ENCODE measurements at places on chromosomes 7 and 10. TPM values are rescaled to one million over a fixed set of nuclear protein-coding genes. Genes with fewer than 3 reads are reported as not detected.
A peak's percentile ranks its signal among the peaks of the same experiment; 100 is the strongest.

RBP3 gene
- polyA plus RNA-seq: not detected

GRCh38 chr10:126504063-126504760 lies 115.9 kb upstream of the ADAM12 start:
- DNase-seq: peak; percentile 18

DNA sequence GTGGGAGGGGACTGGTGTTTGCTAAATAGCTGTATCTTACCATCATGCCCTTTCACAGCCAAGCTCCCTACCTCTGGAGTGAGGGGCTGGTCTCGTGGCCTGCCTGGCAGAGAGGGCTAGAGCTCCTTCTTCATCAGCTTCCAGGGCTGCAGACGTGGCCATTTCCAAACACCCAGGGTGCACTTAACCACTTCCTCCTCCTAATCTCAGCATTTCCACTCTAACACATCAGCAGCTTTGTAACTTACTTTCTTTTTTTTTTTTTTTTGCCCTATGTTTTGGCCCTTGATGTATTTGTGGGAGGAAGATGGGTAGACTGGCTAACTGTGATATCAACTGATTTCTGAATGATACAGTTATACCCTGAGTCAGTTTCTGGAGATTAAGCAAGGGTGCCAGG lies 27.4 kb downstream of the LRRC4 start:
- no peak for DNase-seq

- DNase-seq: no peak
Measured at GRCh38 chr7:73912223-73912622, 51.3 kb downstream of the TMEM270 start.

- DNase-seq: no peak
Measured at GRCh38 chr7:1664711-1665548, 5.1 kb upstream of the ELFN1 start.

GRCh38 chr10:133327651-133328357 lies 8.9 kb downstream of the CALY start:
- DNase-seq: no peak

GRCh38 chr10:94085288-94085687 lies 91.6 kb downstream of the PLCE1 start:
- DNase-seq: no peak

CRTAC1 gene
- polyA plus RNA-seq: not detected

DNA sequence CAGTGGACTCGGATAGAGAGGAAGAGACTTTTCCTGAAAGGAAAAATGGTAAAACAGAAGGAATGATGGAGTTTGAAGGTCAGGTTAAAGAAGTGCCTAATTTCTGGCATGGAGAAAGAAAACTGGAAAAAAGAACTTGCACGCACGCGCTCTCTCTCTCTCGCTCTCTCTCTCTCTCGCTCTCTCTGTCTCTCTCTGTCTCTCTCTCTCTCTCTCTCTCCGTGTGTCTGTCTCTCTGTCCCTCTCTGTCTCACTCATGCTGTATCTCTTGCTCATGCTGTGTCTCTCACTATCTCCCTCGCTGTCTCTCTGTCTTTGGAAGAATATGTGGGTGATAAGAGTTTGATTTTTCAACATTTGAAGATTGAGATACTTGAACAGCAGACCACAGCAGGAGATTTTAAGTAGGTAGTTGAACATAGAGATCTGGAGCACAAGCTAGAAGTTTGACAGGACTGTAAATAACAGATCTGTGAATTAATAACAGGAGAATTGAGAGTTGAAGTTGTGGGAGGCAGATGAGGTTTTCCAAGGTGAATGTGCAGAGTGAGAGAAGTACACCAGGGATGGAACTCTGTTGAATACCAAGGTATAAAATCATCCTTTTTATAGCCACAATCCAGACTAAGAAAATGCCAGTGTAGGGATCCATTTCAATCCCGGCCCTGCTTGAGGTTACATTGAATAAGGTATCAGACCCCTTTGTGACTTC lies 33.1 kb downstream of the ADD3 start:
- no peak for DNase-seq

GRCh38 chr7:73997056-73997455 lies 30.9 kb upstream of the ELN start:
- no peak for DNase-seq

SDK1 gene
- polyA plus RNA-seq: not detected

DNA sequence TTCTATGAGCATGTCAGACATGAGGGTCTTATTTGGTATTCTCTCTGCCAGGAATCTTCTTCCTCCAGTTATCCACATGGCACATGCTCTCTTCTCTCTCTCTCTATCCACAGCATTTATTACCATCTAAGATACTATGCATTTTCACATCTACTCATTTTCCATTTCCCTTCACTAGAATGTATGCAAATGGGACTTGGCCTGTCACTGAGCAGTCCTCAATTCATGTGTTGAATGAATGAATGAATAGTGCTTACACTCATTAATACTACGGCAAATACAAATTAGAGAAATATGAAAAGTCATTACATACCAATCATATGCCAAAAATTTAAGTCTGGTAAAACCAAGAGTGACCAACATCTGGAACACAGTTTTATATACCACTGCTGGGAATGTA lies 34.0 kb downstream of the COA1 start:
- no peak for DNase-seq

- no peak for DNase-seq
Measured at GRCh38 chr7:48943279-48943990, 19.1 kb downstream of the CDC14C start.

CTAGE8 gene
- not detected for polyA plus RNA-seq

DNA sequence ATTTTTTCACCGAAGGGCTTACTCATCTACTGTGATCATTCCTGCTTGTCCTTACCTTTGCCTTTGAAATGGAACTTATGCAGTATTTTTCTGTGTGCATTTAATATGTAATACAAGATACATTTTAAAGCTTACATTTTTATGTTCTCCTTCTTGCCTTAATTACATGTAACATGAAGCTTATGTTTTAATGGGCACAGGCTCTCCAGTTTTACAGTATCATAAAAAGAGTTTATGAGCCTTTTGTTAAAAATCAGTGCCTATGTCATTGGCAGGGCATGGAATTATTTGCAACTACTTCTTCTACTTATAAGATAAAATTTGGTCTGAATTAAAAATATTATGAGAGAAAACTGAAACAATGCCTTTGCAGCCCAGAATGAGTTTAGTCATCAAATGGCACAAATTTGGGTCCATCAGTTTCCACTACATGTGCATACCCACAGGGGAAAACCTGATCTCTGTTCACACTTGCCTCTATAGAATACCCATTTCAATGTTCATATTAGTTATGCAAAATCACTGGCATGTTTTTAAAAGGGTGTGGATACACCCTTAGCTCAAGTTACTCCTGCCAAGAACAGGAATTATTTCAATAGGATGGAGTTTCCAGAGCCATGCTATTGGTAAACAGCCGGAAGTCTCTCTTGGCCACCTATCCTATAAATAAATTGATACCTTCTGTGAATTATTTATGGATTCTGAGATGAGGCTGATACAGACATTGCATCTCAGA lies 27.9 kb upstream of the WNT16 start:
- DNase-seq: no peak

GRCh38 chr10:132169031-132169765 lies 17.6 kb upstream of the DPYSL4 start:
- no peak for DNase-seq

GRCh38 chr7:78673272-78673671 lies 780.2 kb downstream of the MAGI2 start:
- no peak for DNase-seq

DNA sequence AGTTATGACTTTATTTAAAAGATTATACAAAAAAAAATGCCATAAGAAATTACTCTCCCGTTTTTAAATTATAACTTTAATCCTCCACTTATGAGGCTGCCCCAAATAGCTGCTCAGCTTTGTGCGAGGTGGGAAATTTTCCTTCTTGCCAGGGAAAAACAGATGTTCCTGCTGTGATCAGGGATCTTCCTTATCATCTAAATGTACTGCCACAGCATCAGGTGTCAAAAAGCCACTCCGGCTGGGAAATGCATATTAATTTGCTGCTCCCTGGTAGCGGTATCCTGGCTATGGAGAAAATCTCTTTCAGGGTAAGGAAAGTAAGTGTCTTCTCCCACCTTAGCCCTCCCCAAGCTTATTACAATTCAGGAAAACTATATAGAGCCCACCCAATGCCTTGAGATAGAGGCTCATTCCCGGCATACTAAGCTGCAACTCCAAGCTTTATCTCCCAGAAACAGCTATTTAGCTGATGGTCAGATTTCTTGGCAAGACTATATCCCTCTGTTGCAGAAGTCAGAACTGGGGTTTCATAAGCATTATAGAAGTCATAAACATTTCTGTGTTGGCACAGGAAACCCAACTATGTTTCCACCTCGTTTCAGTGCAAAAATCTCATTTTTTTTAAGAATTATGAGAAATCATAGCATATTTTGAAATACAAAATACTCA lies 360.4 kb downstream of the PARD3 start:
- DNase-seq: no peak

GRCh38 chr10:42960491-42960990 lies 116.3 kb upstream of the RET start:
- DNase-seq: no peak

DNA sequence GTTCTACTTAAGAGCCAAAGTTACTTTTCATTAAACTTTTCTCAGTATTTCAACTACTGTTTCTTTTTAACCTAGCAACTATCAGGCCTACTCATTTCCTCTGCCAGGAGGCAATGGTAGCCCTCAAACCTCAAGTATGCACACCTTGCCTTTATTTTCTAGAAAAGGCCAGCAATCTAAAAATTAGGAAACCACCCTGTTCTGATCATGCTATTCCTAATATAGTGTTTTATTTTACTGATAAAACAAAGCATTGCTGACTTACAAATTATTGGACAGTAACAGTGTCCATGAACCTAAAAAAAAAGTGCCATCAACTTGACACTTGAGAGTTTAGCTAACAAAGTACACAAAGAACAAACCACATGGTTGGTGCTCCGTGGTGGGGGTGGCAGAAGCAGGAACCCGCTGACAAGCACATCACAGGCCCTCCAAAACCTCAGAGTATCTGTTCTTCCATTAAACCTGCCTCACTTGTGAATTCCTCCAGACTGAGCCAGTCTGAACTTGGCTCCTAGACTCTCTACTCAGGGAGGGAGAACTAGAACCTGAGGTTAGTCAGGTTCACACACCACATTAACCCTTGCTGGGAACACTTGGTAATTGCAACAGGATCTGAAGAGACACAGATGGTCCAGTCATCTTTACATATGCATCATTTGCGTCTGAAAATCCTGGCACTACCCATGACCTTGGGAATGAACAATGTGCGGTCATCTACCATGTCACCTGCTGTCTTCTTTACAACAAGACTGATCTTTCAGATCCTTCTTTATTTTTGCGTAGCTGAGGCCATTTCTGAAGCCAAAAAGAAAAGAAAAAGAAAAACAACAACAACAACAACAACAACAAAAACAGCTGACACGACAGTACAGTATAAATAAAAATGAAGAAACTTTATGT lies 31.9 kb downstream of the PIP4K2A start:
- peak; percentile 78 for DNase-seq

GRCh38 chr7:131057015-131057793 lies 270.5 kb upstream of the MKLN1 start:
- DNase-seq: peak; percentile 69

DNA sequence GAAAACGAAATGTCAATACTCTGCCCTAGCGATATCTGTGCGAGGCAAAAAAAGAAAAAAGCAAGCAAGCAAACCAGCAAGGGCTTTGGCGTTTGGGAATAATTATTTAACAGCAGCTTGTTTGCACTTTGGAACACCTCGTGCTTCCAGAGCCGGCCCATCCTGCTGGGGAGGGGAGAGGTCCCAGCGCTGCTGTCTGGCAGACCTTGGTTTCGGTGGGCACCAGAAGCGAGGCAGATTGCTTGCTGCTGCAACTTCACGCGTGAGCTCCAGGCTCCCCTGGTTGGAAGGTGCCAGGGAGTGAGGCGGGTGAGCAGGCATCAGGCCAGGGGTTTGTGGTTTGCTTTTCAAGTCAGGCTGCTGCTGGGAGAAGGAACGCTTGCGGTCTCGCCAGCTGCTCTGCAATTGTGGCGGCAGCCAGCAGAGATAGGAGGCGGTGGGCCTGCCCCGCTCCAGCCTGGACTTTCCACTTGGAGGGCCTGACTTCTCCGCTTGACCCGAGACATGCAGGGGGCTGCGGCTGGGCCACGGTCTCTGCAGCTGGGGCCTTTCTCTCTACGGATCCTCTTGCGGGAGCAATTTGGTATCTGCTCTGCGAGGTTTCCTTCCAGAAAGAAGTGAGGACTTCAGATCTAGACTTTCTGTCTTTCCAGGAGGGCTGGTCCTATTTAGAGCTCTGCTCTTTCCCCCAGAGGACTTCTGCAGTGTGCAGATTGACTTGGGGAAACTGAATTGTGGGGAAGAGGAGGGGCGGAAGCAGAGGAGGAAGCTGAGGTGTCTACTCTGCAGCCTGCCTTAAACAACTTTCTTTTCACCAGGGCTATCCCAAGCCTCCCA lies 131.4 kb downstream of the PRPF18 start:
- no peak for DNase-seq

DNA sequence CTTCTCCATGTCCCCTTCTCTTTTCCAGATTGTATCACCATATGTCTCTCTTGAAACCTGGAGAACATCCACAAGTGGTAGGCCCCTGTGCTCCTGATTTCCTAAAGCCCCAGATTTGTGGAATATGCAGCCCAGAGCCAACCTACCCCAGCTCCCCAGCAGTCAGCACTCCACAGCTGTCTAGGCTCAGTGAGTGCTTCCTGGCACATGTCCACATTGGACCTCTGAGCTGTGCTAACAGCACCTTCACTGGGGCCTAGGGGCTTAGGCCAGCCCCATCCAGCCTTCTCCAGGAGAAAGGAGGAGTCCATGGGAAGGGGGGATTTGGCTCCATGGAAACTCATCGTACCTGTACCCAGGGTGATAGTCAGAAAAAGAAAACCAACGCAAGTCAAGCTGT lies 192.7 kb downstream of the FGFR2 start:
- DNase-seq: no peak

ZNF485 gene
- not detected for polyA plus RNA-seq

DNA sequence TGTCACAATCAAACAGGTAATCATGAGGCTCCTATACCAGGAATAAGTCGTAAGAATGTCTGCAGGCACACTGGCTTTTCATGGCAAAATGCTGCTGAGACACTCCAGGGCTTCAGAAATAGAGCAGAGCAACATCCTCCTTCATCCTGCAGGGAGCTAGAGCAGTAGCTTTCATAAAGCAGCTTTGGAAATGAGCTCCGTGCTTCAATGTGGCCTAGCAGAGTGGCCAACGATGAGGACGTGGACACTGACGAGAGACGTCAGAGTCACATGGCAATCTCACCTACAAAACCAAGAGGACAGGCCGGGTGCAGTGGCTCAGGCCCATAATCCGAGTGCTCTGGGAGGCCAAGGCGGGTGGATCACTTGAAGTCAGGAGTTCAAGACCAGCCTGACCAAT lies 9.8 kb downstream of the COBL start:
- DNase-seq: no peak

PLCE1 gene
- 0.08 TPM for polyA plus RNA-seq

DNA sequence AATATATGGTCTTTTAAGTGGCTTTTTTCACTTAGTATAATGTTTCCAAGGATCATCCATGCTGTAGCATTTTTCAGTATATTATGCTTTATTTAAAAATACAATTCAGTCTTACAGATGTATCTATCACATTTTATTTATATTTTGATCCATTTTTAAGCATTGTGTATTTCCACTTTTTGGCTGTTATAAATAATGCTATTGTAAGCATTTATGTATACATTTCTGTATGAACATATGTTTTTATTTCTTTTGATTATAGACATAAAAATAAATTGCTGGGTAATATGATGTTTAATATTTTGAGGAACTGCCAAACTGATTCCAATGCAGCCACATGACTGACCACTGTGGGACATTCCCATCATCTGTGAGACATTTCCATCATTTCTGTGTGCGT lies 1662.0 kb downstream of the REEP3 start:
- DNase-seq: no peak

ACSM6 gene
- not detected for polyA plus RNA-seq
